ENCODE measurements at places on chromosomes 5 and 9.

GRCh38 chr5:150302301-150303069 lies at the start of gene ARSI:
TSS of gene ARSI (minus strand) at chr5:150302905. CDS start at chr5:150302373, 532 bp downstream.
- DNase-seq: peak; percentile 56

DNA sequence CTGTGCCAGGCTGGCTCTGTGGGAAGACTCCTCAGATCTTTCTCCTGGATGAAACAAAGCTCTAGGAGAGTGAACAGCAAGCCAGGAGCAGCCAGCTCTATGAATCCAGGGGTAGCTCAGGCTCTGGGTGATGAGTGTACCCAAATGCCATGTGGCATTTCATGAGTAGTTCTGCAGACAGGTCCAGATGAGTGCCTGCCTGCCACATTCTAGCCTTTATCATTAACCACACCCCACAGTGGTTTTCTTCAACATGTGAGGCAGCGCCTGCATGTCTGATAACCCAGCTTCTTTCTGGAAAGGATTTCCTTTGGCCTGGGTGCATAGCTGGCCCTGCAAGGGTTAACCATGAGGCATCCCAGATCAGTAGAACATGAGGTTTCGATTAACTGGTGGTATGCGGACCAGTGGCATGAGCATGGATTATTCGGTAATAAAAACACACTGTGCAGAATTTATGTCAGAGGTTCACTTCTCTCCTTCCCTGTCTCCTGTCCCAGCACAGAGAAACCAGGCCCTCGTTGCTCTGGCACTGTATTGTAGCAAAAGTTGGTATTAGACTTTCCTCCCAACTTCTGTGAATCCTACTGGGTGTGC lies 381.9 kb upstream of the ZNF462 start:
- DNase-seq: peak; percentile 28

DNA sequence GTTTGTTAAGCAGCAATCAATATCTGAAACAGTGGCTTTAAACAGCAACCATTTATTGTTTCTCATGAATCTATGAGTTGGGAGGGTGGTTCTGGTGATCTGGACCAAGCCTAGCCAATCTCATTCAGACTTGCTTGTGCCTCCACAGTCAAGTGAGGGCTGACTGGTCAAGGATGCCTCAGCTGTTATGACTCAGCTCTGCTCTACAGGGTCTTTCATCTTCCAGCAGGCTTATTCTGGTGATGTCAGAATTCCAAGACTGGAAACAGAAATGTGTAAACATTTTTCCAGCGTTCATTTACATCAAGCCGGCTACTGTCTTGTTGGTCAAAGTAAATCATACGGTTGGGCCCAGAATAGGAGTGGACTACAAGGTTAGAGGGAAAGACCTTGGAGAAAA lies 2.5 kb upstream of the PIP5K1B start:
- DNase-seq: no peak

DNA sequence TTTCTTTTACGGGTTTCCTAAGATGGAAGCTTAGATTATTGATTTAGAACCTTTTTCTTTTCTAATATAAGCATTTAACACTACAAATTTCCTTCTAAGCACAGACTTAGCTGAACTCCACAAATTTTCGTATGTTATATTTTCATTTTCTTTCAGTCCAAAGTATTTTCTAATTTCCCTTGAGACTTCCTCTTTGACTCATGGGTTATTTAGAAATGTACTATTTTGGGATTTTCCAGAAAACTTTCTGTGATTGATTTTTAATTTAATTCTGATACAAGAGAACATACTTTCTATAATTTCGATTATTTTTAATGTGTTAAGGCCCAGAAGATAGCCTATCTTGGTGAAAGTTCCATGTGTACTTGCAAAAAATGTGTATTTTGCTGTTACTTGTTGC lies 19.7 kb upstream of the TBCA start:
- no peak for DNase-seq

DNA sequence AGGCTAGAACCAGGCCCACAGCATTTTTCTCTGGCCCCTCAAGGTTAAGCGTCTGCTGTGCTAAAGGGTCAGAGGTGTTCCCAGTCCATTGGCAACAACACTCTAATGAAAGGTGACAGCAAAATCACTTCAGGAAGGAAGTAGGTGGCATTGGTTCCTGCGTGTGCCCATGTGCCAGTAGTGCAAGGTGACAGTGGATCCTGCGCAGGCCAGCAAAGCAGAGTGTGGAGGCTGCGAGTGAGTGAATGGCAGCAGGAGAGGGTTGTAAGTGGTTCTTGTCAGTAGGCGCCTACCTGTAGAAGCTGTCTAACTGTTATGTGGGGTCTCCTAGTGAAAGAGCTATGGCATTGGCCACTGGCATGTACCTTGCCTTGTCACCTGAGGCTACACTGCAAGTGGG lies 898.2 kb upstream of the TYRP1 start:
- DNase-seq: no peak
